ENCODE measurements at places on chromosomes 7 and 10.

DNA sequence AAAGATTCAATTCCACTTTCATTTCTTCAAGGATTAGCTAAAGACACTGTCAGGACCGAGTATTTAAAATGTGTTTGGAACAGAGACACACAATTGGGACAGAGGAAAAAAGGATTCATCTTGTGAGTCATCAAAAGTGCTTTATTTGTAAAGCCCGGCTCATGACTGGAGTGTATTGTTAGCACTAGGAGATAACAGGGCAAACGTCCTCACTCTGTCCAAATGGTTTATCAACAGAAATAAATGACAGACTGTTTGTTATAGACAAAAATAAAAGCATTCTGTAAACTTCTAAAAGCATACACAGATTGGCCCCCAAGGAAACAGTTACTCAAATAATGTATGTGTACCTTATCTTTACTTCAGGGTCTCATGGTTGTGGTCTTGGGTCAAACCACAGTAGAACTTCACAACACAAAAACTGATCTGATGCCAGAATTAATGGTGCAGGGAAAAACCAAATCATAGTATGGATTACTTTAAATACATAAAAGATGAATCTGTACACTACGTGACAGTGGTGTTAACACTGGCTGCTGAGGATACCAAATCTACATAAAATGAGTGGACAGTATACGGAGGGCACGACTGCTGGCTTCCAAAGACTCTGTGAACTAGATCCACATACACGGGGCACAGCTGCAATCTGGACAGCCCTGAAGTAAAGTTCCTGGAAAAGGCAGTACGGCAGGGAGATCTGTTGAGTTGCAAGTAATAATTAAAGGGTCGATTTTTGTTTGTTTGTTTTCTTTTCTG, 179.4 kb downstream of the PIP4K2A start:
- DNase-seq, result no peak

GRCh38 chr10:75498884-75499350, 67.5 kb downstream of the LRMDA start:
- DNase-seq, result no peak

DNA sequence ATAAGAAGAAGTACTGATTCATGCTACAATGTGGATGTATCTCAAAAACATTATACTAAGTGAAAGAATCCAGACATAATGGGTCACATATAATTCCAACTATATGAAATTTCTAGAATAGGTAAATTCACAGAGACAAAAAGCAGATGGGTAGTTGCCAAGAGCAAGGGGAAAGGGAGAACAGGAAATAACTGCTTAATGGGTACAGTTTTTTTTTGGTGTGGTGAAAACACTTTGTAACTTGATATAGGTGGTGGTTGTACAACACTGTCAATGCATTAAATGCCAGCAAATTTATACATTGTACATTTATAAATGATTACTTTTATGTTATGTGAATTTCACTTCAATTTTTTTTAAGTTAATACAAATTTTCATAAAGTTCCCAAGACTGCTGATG, 19.4 kb upstream of the LRRN3 start:
- no peak for DNase-seq

- no peak for DNase-seq
Observed at GRCh38 chr7:54788664-54789063, 29.7 kb upstream of the SEC61G start.

- DNase-seq, result no peak
Observed at GRCh38 chr10:92590623-92591549, 2.0 kb upstream of the KIF11 start.

GRCh38 chr7:4725014-4725849, 43.1 kb downstream of the FOXK1 start:
- DNase-seq, result no peak

DNA sequence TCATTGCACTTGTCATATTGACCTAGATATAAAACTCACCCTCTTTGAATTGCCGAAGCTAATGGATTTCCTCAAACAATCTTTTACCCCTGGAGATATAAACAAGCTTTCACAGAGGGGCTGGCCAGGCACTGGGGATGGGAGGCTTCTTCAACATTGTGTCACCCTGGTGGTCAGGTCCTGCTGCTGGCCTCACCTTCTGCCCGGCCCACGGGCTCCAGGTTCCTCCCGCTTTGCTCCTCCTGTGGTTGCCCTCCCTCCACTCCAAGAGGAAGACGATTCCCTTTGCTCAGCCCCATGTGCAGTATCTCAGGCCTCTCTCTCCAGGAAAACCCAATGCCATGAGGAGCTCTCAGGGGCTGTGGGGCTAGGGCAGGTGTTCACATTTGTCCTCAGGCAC, 118.1 kb upstream of the ADCY1 start:
- no peak for DNase-seq

DNA sequence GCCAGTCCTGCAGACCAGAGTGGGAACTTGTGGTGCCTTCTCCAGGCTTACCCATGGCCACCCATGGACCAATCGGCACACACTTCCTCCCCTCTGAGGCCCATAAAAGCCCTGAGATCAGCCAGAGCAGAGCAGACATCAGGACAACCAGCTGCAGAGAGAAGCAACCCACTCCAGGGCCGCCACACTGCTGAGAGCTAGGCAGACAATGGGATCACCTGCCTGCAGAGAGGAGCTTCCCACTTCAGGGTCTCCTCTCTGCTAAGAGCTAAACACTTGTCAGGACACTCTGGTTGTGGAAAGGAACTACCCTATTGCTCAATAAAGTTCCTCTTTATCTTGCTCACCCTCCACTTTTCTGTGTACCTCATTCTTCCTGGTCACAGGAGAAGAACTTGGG, 34.0 kb downstream of the C7orf25 start:
- DNase-seq, result no peak
